ENCODE measurements at places on chromosomes 3 and 15.

DNA sequence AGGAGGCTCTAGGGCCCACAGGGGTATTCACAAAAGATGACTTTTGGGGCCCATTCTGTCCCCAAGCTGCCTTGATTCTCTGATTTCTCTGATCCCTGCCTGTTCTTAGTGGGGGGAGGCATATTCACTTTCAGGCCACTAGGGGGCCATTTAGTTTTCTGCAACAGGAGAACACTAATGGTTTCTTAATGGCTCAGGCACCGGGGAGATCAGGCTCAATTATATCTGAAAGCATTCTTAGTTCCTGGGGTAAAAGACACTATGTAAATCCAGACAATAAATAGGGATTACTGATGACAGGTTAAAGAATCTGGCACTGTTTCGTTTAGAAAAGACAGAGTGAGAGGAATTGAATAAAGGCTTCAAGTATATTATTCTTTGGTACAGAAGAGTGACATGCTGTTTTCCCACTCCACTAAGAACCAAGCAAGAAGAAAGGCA, 2.5 kb upstream of the INAFM2 start:
- DNase-seq: peak; percentile 48

DNA sequence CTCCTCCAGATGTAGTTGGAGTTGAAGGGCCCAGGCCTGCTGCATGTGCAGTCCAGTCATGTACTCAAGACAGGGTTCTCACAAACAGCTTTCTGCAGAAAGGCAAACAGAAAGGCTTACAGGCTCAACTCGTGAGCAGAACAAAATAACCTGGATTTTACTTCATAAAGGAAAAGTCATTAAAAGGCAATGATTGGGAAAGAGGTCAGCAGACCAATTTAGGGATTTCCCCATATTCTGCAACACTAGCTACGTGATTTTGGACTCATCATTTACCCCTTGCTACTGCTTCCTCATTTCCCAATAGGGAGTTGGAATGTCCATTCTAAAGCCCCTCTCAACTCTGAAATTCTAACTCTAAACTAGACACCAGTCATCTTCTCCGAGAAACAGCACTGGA, 18.1 kb downstream of the METTL6 start:
- no peak for DNase-seq

GRCh38 chr3:194951931-194952582, 266.4 kb downstream of the FAM43A start:
- DNase-seq: no peak

- peak; percentile 45 for DNase-seq
Observed at GRCh38 chr15:73927003-73927475, 777 bp downstream of the LOXL1 start.

- no peak for DNase-seq
Observed at GRCh38 chr3:27573780-27574437, 89.7 kb upstream of the SLC4A7 start.

GRCh38 chr15:64444836-64445235, 15.5 kb upstream of the ZNF609 start:
- no peak for DNase-seq

DNA sequence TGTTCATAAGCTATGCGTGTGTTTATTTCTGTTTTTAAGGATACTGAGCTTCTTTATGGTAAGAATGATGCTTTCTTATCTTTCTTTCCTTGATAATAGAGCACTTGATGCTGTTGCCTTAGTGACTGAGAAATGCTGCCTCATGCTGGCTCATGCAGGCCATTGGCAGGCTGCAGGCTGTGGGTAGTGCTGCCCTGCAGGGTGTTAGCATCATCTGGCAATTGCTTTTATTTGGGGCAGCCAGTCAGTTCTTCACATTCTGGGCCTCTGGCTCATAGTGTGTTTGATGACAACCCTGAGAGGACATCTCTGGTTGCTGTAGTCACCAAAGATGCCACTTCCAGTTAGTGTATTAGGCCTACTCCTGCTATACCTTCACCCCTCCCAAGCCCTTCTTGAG, 66.2 kb upstream of the ONECUT1 start:
- DNase-seq: no peak

GRCh38 chr3:122697952-122698620, 17.4 kb downstream of the PARP14 start:
- DNase-seq: no peak

DNA sequence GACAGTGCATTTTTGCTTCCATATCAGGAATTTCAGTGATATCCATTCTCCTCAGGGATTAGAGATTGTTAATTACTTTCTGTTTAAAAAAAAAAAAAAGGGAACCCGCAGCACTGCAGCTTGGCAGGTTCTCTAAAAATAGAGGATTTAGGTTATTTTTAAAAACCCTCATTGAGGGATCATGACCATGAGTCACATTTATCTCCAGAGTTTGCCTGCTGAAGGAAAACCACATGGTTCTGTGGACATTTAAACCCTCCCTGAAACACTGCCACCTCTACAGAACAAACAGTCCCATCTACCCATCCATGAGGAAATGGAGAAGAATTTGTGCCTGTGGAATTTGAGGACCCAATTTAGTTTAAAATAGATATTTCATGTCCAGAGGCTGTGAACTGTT, 66.2 kb upstream of the UBE2E1 start:
- no peak for DNase-seq

DNA sequence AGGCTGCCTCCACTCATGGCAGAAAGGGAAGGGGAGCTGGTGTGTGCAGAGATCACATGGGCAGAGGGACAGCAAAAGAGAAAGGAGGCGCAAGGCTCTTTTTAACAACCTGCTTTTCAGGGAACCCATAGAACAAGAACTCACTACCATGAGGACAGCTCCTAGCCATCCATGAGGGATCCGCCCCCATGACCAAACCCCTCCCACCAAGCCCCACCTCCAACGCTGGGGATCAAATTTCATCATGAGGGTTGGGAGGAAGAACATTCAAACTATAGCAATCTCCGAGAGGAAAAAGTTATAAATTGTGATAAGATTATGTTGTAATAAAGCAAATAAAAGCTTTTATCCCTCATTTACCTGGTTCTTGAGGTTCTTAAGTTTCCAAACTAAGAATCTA, 84.7 kb upstream of the LMCD1 start:
- DNase-seq: peak; percentile 42

- no peak for DNase-seq
Observed at GRCh38 chr3:125107861-125108567, 52.2 kb upstream of the HEG1 start.

GRCh38 chr3:111594781-111595180, 365 bp downstream of the ZBED2 start:
- no peak for DNase-seq

- no peak for DNase-seq
Observed at GRCh38 chr3:29263476-29263875, 17.4 kb upstream of the RBMS3 start.

DNA sequence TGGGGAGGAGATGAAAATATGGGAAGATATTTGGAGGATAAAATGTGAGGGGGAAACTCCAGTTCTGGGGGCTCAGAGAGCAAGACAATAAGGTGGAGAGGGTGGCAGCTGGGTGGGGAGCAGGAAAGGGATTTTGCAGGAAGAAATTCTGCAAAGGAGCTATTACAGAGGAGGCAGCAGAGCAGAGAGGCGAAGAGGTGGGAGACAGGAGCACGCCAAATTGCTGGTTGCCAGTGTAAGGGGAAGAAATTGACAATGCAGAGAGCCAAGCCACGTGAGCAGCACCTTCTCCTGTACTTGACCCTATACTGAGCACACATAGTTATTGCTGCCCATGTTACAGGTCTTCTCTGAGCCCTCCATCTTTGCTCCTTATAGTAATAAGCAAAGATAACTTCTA, 190.3 kb upstream of the ONECUT1 start:
- DNase-seq: no peak

DNA sequence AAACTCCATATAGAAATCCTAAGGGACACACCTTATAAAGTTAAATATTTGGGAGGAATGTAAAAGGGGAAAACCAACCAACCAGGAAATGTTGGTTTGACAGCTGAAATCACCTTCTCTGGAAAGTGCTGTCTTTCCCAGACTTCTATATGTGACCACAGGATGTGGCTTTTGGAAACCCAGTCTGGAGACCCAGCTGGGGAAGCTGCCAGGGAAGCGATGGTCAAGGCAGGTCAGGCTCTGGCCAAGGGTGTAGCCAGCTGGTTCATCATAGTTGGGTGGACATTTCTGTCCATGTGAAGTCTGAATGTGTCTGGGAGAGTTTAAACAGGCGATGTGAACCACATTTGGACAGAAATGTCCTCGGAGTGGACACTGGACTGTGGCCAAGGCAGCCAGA, 73.9 kb downstream of the ARNT2 start:
- no peak for DNase-seq

DNA sequence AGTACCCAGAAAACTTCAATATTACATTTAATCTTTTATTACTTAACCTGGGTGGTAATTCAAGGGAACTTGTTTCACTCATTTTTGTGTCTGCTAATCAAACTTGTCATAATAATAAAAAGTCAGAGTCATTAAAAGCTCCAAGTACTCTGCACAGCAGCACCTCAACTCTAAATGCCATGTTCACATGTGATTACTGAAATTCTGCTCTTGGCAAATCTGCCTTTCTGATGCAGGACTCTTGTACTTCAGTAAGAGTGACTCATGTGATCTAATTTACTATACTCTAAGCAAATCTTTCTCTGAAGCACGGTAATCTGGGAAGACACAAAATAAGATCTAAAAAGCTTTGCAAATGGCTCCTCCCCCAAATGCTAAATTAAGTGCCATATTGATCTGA, 6.4 kb downstream of the ROBO1 start:
- no peak for DNase-seq

- DNase-seq: no peak
Observed at GRCh38 chr15:36761132-36761847, 181.9 kb downstream of the CDIN1 start.

GRCh38 chr3:146884721-146885120, 279.6 kb upstream of the PLSCR5 start:
- DNase-seq: no peak

- no peak for DNase-seq
Observed at GRCh38 chr15:55183679-55184078, 13.1 kb downstream of the RSL24D1 start.

GRCh38 chr3:186717039-186717457, at the start of gene KNG1:
Gene KNG1 (plus strand): TSS chr3:186717359. CDS start chr3:186717543, 184 bp downstream.
- DNase-seq: no peak

DNA sequence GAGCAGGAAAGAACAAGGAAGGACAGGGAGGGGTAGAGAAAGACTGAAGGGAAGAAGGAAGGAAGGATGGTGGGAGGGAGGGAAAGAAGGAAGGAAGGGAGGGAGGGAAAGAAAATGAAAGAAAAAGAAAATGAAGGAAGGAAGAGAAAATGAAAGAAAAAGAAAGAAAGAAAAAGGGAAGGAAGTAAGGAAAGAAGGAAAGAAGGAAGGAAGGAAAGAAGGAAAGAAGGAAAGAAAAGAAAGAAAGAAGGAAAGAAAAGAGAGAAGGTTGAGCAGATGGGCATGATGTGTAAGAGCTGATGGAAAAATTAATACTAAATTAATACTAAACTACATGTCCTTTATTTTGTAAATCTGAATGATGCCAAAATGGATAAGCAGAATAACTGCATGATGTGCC, 418.3 kb upstream of the CDIN1 start:
- DNase-seq: no peak

GRCh38 chr3:29892976-29893554, 612.2 kb downstream of the RBMS3 start:
- DNase-seq: no peak

- DNase-seq: no peak
Observed at GRCh38 chr3:133383175-133383574, 16.7 kb upstream of the BFSP2 start.

GRCh38 chr3:182837855-182838454, 44.7 kb downstream of the ATP11B start:
- DNase-seq: no peak

GRCh38 chr3:58588030-58588614, 10.9 kb upstream of the FAM107A start:
- DNase-seq: no peak

GRCh38 chr15:51866161-51866560, 36.7 kb downstream of the TMOD3 start:
- no peak for DNase-seq

DNA sequence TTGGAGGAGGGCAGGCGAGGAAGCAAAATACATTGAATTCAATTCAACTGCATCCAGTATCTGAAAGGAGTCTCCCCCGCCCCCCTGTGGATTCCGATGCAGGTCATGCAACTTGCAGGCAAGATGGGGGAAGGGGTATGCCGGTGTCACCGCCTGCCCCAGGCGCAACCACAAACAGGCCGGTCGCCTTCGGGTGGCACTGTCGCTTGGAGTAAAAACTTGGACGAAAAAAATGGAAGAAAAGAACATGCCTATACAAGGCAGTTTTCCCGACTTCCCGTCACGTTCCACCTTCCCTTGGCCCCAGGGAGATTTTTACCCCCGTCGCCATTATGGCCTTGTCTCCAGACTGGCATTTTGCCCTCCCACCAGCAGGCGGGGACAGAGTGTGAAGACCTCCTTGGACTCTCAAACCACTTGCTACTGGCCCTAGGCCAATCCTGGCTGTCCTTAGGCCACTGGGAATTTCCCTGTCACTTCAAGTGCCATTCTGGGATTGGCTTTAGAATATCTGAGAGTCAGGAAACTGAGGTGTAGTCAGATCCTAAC, 1.6 kb upstream of the NTRK3 start:
- no peak for DNase-seq

- DNase-seq: no peak
Observed at GRCh38 chr15:95298729-95299128, 1031.8 kb upstream of the NR2F2 start.

DNA sequence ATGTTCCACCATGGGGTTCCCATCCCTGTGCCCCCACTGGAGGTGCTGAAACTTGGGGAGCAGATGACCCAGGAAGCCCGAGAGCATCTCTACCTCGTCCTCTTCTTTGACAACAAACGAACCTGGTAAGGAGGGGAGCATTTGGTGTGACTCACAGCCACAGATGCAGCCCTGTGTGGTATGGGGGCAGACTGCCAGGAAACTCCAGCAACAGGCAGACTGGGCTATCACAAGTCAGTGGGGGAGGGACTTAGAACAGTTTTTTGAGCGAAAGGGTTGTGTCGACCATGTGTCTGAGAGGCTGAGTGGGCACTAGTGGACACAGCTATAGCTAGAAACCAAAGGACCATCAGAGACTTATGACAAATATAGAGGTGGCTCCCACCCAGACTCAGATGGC, 3.4 kb upstream of the OGG1 start:
- DNase-seq: no peak

DNA sequence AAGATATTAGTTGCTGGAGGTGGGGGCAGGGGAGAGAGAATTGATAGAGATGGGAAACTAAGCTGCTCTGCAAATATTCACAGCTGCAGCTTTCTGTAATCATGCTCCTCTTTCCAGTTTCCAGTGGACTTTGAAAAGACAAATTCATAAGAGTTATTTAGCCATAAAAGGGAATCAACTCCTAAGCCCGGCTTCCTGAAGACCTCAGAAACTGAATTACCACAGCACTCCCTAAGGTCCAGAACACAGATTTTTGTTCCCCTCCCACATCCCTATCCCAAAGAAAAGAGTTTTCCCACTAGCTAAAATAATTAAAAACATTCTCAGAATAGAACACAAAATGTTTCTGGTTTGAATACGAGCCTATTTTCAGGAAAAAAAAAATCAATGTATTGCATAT, 871.8 kb upstream of the NR2F2 start:
- DNase-seq: no peak

GRCh38 chr15:71634820-71635560, 175.4 kb upstream of the NR2E3 start:
- no peak for DNase-seq
